ENCODE measurements at places on chromosomes 2 and 18.

- no peak for DNase-seq
Observed at GRCh38 chr2:20224716-20225293, at the start of gene SDC1. Gene SDC1, minus strand, starts transcription at chr2:20225130. Its CDS starts 263 bp downstream, at chr2:20224867.

DNA sequence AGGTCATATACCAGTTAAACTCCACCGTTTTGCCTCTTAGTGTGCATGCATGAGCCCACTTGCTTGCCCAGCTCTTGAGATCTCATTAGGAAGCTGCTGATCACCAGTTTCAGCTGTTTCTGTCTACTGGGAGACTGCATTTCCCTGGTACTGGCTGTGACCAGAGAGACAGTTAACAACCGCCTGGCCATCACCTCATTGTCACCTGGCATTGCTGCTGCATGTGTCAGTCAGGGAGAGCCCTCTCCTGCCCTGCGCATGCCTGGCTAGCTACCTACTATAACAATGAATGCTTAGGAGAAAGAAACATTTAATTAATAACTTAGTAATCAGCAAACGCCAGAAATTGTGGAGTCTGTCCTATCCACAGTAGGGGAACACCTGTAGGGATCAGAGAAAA is 265.8 kb upstream of the CYRIA start:
- no peak for DNase-seq

GRCh38 chr2:170873035-170873692 is 55.9 kb upstream of the GORASP2 start:
- DNase-seq: no peak

- no peak for DNase-seq
Observed at GRCh38 chr2:71277536-71278103, 50.7 kb upstream of the PAIP2B start.

DNA sequence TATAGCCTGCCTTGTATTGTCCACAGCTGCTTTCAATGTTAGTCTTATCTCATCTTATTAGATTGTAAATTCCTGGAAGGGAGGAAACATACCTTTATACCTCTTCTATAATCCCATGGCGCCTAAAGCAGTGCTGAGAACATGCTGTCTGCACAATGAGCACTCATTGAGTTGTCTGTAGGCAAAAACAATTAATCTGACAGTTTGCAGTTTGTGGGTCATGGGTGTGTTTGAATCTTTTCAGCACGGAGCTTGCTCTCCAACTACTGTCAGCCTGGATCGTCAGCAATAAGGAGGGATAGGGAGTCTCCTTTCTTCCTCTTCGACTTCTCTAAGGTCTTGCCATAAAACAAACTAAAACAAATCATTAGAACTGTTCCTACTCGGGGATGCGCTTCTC is 26.5 kb upstream of the GREB1L start:
- no peak for DNase-seq

GRCh38 chr2:171244466-171244969 is 83.8 kb upstream of the TLK1 start:
- DNase-seq: no peak
